ENCODE measurements at places on chromosomes 16 and 17. TPM values are rescaled to one million over a fixed set of nuclear protein-coding genes. Genes with fewer than 3 reads are reported as not detected.

Gene WNK4
- 0.28 TPM for total RNA-seq

Gene GLIS2
- total RNA-seq, result 5.5 TPM

GRCh38 chr16:4218202-4218601 lies 23.7 kb downstream of the SRL start:
- H3K4me3 ChIP-seq, result no peak overlapping the region
- no peaks in the 10 kb centered on the region for H3K4me1 ChIP-seq
- no peaks in the 10 kb centered on the region for H3K36me3 ChIP-seq
- H3K27me3 ChIP-seq, result no peaks in the 10 kb centered on the region

DNA sequence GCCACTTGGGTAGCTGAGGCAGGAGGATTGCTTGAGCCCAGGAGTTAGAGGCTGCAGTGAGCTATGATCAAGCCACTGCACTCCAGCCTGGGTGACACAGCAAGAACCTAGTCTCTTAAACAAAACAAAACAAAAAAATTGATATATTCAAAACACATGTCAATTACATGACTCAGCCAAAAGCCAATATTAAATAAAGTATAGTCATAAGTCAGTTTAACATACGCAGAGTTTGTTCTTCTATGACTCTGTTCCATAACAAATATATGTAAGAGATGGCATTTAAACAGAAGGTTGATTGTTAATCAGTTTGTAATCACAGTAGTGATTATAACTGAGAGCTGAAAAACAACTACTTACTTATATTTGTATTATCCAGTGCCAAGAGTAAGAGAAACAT lies 106.5 kb downstream of the CDH8 start:
- no peaks in the 10 kb centered on the region for H3K4me1 ChIP-seq
- no peak overlapping the region for H3K27ac ChIP-seq
- no peaks in the 10 kb centered on the region for H3K36me3 ChIP-seq

- H3K27ac ChIP-seq, result no peak overlapping the region
- no peak overlapping the region for H3K4me3 ChIP-seq
- H3K27me3 ChIP-seq, result no peaks in the 10 kb centered on the region
- DNase-seq, result no peak
- H3K36me3 ChIP-seq, result no peaks in the 10 kb centered on the region
Observed at GRCh38 chr16:82699260-82699659, 72.5 kb downstream of the CDH13 start.

DNA sequence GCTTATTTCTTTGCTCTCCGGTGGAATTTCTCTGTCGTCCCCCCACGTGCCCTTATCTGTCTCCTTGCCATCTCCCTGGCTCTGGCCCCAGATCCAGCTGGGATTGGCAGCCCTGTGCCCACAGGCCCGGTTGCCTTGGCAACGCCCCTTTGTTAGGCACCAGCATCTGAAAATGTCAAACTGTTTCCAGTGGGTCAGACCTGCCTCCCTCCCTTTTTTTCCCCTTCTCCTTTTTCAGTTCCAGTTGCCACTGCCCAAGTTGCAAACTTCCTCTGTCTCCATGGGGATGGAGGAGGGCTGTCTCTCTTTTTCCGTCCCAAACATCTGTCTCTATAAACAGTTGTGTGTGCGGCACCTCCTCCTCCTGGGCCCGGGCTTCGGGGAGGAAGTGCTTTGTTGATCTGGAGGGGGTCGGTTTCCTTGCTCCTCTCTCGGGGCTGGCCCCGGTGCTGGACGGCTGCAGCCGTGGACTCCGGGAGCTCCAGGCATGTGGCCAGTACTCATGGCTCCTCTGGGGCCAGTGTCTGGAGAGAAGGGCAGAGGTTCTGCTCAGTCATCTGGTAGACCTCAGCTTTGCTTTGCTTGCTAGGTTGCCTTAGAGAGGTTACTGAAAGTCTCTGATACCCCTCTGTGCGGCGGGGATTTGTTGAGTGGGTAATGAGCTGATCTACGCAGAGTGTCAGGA lies 35.3 kb downstream of the SOCS3 start:
- no peak for DNase-seq
- no peaks in the 10 kb centered on the region for H3K36me3 ChIP-seq
- H3K4me3 ChIP-seq, result no peak overlapping the region
- no peaks in the 10 kb centered on the region for H3K4me1 ChIP-seq
- H3K27ac ChIP-seq, result peak overlapping the region; percentile 57

- no peak overlapping the region for H3K27ac ChIP-seq
- H3K36me3 ChIP-seq, result no peaks in the 10 kb centered on the region
- DNase-seq, result peak; percentile 36
Observed at GRCh38 chr16:86768999-86769398, 190.7 kb downstream of the FOXL1 start.

Gene SCN4A
- total RNA-seq, result 0.04 TPM

GRCh38 chr17:37338847-37339246 lies 36.9 kb upstream of the C17orf78 start:
- no peak for DNase-seq
- no peaks in the 10 kb centered on the region for H3K4me1 ChIP-seq
- H3K27me3 ChIP-seq, result no peaks in the 10 kb centered on the region
- no peak overlapping the region for H3K4me3 ChIP-seq
- H3K27ac ChIP-seq, result no peak overlapping the region

Gene TMC8
- total RNA-seq, result 6.0 TPM

Gene CCL5
- 0.56 TPM for total RNA-seq

Gene E4F1
- total RNA-seq, result 13.2 TPM

Gene ABAT
- total RNA-seq, result 28.7 TPM

GRCh38 chr16:87608400-87608985 lies 6.2 kb downstream of the JPH3 start:
- H3K4me3 ChIP-seq, result no peak overlapping the region
- no peak overlapping the region for H3K27ac ChIP-seq
- H3K4me1 ChIP-seq, result no peaks in the 10 kb centered on the region
- peak; percentile 53 for DNase-seq

Measured in pancreas (tissue), 10 donors.